RWPE2 (cell line): ENCODE measurements at places on chromosomes 6 and 20.

GRCh38 chr6:3793545-3793944 lies 42.0 kb upstream of the PXDC1 start:
- no peak overlapping the region for H3K27ac ChIP-seq
- no peak overlapping the region for H3K4me3 ChIP-seq
- peaks cover 41% of the 10 kb centered on the region for H3K4me1 ChIP-seq
- no peaks in the 10 kb centered on the region for H3K27me3 ChIP-seq
- no peak for DNase-seq

- no peak overlapping the region for H3K4me3 ChIP-seq
- no peaks in the 10 kb centered on the region for H3K36me3 ChIP-seq
- H3K27ac ChIP-seq: no peak overlapping the region
- peaks cover 26% of the 10 kb centered on the region for H3K4me1 ChIP-seq
These were observed 76.3 kb downstream of the SLC22A23 start for GRCh38 chr6:3380344-3381232.

- no peaks in the 10 kb centered on the region for H3K4me1 ChIP-seq
- peaks cover 13% of the 10 kb centered on the region for H3K27me3 ChIP-seq
- H3K36me3 ChIP-seq: no peaks in the 10 kb centered on the region
- no peak overlapping the region for H3K27ac ChIP-seq
These were observed 224.3 kb upstream of the TSHZ2 start for GRCh38 chr20:52747845-52748284.

- no peak overlapping the region for H3K4me3 ChIP-seq
- no peaks in the 10 kb centered on the region for H3K4me1 ChIP-seq
- no peaks in the 10 kb centered on the region for H3K27me3 ChIP-seq
These were observed 7.1 kb downstream of the PLEKHG1 start for GRCh38 chr6:150606647-150607328.

DNA sequence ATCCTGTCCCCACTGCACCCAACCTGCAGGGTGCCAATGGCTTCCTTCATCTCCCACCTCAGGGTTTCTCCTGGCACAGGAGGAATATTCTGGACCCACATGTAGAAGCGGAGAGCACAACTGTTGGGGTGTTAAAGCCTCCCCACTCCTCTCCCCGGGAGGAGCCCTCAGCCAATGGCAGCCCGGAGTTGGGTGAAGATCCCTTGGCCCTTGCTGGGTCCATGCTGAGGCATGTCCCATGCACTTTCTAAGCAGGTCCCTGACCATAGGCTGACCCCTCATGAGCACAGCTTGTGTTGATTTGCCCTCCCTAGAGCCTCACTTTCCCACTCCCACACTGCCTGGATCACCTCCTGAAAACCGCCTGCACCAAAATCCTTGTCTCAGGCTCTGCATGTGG lies 97.2 kb upstream of the PMEPA1 start:
- DNase-seq: peak; percentile 69
- H3K4me3 ChIP-seq: no peak overlapping the region
- no peaks in the 10 kb centered on the region for H3K36me3 ChIP-seq

DNA sequence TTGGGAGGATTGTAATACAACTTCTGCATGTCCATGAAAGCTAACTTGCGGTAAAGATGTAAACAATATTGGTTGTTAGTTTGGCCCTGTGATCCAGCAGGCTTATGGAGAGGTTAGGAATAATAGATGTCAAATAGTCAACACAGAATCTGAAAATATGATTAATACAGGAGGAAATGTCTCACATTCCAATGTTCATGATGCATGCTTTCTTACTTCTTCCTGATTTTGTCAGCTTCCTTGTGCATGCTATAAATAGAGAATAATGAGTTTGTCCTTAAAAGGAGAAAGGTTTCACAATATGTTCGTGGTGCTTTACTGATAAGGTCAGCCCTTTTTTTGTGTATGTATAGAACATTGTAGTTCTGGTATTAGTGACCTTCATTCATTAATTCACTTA lies 136.7 kb downstream of the MMUT start:
- H3K27ac ChIP-seq: peak overlapping the region; percentile 94
- no peak for DNase-seq
- peaks cover 21% of the 10 kb centered on the region for H3K4me1 ChIP-seq
- H3K4me3 ChIP-seq: no peak overlapping the region

- H3K36me3 ChIP-seq: peaks cover 14% of the 10 kb centered on the region
- H3K4me3 ChIP-seq: no peak overlapping the region
- DNase-seq: no peak
- peaks cover 11% of the 10 kb centered on the region for H3K4me1 ChIP-seq
These were observed 491 bp downstream of the GPSM3 start for GRCh38 chr6:32191696-32192607.

- DNase-seq: no peak
- no peaks in the 10 kb centered on the region for H3K36me3 ChIP-seq
- peaks cover 41% of the 10 kb centered on the region for H3K4me1 ChIP-seq
- H3K27me3 ChIP-seq: no peaks in the 10 kb centered on the region
These were observed 206.0 kb upstream of the MARCKS start for GRCh38 chr6:113651120-113651519.

GRCh38 chr6:22819209-22819608 lies 249.8 kb downstream of the HDGFL1 start:
- no peak for DNase-seq
- no peaks in the 10 kb centered on the region for H3K27me3 ChIP-seq
- no peak overlapping the region for H3K4me3 ChIP-seq

- peaks cover 28% of the 10 kb centered on the region for H3K36me3 ChIP-seq
- H3K4me1 ChIP-seq: peaks cover 9% of the 10 kb centered on the region
- no peaks in the 10 kb centered on the region for H3K27me3 ChIP-seq
These were observed 41.5 kb upstream of the SRF start for GRCh38 chr6:43129434-43130194.

DNA sequence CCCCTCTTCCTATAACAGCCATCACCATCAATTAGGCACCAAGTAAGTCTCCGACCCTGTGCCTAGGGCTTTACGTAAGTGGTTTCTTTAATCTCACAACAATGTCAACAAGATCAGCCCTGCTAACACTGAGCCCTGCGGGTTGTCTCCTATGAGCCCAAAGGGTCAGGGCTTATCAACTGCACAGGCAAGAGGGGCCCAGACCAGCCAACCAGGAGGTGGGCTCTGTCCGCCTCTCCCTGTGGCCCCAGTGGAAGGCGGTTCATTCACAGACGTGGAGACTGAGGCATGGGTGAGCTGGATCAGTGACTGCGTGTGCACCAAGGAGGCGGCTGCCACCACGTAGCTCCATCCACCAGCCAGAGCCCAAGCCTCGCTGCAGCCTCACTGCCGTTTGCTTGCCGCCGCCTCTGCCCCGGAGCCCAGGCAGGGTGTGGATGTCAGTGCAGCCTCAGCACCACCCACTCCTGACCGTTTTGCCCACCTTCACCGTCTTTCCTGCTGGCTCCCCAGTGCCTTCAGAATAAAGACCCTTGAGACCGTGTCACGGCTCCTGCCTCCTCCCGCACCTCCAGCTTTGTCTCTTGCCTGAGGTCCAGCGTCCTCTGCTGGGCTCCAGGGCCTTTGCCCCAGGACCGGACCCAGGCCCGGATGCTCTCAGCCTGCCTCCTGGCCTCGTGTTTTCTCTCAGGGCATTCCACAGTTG lies 78.7 kb downstream of the DLL1 start:
- H3K27me3 ChIP-seq: no peaks in the 10 kb centered on the region
- no peaks in the 10 kb centered on the region for H3K36me3 ChIP-seq
- peak; percentile 35 for DNase-seq
- H3K27ac ChIP-seq: no peak overlapping the region
- no peaks in the 10 kb centered on the region for H3K4me1 ChIP-seq
- no peak overlapping the region for H3K4me3 ChIP-seq

DNA sequence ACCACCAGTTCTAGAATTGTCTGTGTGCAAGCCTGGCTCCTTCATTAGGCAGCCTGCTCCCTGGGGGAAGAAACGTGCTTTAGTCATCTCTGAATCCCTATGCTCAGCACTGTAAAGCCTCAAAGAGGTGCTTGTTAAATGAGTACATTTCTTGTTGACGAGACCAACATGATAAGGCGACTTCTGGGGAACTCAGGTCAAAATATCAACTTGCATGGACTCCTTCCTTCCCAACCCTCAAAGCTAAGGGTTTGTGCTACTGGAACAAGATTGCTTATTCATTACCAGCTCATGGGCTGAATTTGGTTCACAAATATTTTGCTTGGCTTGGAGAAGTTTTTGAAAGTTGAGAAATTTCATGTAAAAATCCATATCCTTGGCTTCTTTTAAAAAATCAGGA lies 10.6 kb downstream of the KCNG1 start:
- H3K36me3 ChIP-seq: peaks cover 17% of the 10 kb centered on the region
- H3K4me3 ChIP-seq: no peak overlapping the region
- no peaks in the 10 kb centered on the region for H3K4me1 ChIP-seq
- DNase-seq: no peak
- H3K27ac ChIP-seq: no peak overlapping the region

- peaks cover 9% of the 10 kb centered on the region for H3K4me1 ChIP-seq
- H3K27me3 ChIP-seq: no peaks in the 10 kb centered on the region
- H3K36me3 ChIP-seq: no peaks in the 10 kb centered on the region
- H3K4me3 ChIP-seq: no peak overlapping the region
- H3K27ac ChIP-seq: no peak overlapping the region
These were observed 118.0 kb upstream of the ASCC3 start for GRCh38 chr6:100999034-100999597.
